Esophagus muscularis mucosa (tissue), 4 donors: ENCODE measurements at places on chromosomes 11 and 22. TPM values are rescaled to one million over a fixed set of nuclear protein-coding genes. Genes with fewer than 3 reads are reported as not detected.

Gene FAM89B
- 87.4 TPM for total RNA-seq

GRCh38 chr11:17639091-17639490, 80.3 kb upstream of the MYOD1 start:
- no peaks in the 10 kb centered on the region for H3K4me1 ChIP-seq
- H3K27me3 ChIP-seq = no peaks in the 10 kb centered on the region
- H3K27ac ChIP-seq = no peak overlapping the region
- H3K4me3 ChIP-seq = no peak overlapping the region
- H3K36me3 ChIP-seq = no peaks in the 10 kb centered on the region
- DNase-seq = peak; percentile 89

DNA sequence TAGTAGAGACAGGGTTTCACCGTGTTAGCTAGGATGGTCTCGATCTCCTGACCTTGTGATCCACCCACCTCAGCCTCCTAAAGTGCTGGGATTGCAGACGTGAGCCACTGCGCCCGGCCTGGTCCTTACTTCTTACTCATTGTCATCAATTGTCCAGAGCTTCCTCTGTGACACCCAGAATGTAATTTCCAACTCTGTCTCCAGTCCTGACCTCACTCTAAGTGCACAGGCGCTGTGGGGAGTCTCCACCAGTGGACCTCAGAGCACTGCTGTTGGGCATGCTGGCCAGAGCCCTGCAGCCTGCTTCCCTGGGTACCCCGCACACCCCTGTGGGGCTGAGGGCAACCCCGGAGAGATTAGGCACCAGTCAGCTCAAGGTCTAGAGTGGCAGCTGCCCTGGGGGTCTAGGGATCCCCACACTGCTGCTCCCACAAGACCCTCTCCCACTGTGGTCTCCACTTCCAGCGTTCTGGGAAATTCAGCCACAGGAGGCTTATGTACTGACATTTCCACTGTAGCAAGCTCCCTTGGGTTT, 1140.3 kb downstream of the TBC1D22A start:
- H3K27me3 ChIP-seq = peaks cover 13% of the 10 kb centered on the region
- H3K36me3 ChIP-seq = no peaks in the 10 kb centered on the region
- no peak overlapping the region for H3K27ac ChIP-seq
- DNase-seq = peak; percentile 74

Gene SYCE3
- total RNA-seq = not detected

Gene NUP98
- 91.4 TPM for total RNA-seq

DNA sequence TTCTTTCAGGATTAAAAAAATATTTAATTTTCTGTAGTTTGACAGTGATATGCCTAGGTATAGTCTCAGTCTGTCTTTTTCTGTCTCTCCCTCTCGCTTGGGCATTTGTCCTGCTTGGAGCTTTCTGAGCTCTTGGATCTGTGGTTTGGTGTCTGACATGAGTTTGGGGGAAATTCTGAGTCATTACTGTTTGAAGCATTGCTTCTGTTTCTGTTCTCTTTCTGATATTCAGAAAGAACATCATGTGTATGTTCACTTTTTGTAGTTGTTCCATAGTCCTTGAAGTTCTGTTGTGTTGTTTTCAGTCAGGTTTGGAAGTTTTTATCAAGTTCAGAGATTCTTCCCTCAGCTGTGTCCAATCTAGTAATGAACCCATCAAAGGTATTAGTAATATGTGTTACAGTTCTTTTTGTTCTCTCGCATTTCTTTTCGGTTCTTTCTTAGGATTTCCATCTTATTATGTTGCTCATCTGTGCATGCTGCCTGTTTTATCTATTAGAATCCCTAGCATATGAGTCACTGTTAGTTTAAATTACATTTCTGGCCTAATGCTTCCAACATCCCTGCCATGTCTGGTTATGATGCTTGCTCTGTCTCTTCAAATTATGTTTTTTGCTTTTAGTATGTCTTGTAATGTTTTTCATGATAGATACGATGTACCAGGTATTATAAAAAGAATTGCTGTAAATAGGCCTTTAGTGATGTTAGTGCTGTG, 48.4 kb downstream of the DDX10 start:
- no peak overlapping the region for H3K4me3 ChIP-seq
- DNase-seq = no peak
- no peaks in the 10 kb centered on the region for H3K4me1 ChIP-seq
- peaks cover 24% of the 10 kb centered on the region for H3K36me3 ChIP-seq

Gene APLNR
- 2.0 TPM for total RNA-seq

DNA sequence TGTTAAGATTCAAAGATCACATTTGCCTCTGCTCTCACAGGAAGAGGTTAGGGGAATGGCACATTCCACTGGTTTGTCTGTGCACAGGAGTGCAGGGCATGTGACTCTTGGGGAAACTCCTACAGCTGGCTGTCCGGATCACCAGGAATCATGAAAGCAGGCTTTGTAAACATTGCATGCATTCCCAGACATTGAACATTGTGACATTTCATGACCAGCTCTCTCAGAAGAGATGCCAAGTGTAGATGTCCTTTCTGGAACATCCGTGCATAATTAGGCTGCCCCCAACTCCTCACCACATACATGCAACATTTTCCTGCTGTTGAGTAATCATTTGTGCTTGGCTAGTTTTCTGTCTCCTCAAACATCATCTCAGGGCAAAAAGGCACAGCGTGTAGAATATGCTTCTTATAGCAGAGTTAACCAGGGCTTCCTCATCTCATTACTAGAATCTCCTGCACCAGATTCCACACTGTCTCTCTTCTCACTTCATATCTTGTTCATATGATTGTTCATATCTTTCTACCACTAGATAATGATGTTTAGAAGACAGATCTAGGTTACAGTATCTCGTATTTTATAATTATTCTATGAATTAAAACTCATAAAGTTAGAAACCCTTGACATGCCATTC, 694.7 kb downstream of the NTM start:
- no peak overlapping the region for H3K27ac ChIP-seq
- no peaks in the 10 kb centered on the region for H3K36me3 ChIP-seq
- H3K27me3 ChIP-seq = no peaks in the 10 kb centered on the region
- no peaks in the 10 kb centered on the region for H3K4me1 ChIP-seq
- DNase-seq = no peak

Gene MRPL11
- 46.1 TPM for total RNA-seq

DNA sequence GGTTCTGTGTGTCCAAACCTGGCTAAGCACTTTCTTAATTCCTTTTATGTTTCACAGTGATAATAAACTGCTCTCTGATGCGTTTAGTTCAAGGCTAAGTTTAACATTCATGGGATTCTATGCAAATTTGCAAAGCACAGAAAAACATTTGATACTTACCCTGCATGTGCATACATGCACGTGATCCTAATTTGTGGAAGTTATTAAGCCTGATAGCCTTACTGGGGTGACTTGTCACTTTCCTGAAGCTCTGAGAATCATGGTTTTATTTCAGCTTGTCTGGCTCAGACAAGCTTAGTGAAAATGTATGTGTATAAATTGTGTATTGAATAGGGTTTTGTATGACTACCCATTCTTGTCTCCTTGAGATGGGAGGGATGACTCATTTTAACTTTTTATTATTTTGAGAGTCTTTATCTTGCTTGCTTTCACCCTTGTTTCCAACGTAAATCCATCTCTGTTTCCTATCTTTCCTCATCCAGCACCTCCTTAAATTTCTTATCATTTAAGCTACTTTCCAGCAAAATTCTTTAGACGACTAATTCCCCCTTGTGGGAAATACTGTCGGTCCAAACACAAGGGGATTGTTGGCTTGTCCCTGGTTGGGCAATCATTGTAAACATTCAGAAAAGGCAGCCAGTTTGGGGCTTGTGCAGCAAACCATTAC, 167.1 kb downstream of the C11orf91 start:
- no peaks in the 10 kb centered on the region for H3K27me3 ChIP-seq
- H3K36me3 ChIP-seq = no peaks in the 10 kb centered on the region

Gene CARD18
- not detected for total RNA-seq

Gene OR52H1
- not detected for total RNA-seq

GRCh38 chr22:39661842-39662685, 91.5 kb downstream of the CACNA1I start:
- H3K36me3 ChIP-seq = no peaks in the 10 kb centered on the region
- H3K27me3 ChIP-seq = peaks cover 99% of the 10 kb centered on the region

Gene EMID1
- total RNA-seq = 0.83 TPM

DNA sequence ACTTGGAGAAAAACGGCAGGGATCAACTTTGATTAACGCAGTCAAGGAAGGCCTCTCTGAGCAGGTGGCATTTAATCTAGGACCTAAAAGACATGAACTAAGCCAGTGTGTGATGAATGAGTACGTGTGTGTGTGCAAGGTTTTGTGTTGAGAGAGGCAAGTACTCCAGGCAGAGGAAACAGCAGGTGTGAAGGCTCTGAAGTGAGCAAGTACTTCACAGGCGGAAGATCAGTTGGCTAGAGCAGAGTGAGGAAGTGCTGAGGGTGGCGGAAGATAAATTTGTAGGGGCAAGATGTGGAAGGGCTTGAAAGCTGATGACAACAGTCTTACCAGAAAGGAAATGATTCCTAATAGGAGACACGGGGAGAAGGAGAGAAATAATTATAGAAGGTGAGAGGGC, 6.8 kb downstream of the APIP start:
- H3K4me3 ChIP-seq = no peak overlapping the region
- H3K36me3 ChIP-seq = peaks cover 9% of the 10 kb centered on the region
- no peak for DNase-seq
- H3K27ac ChIP-seq = no peak overlapping the region

- H3K4me3 ChIP-seq = no peak overlapping the region
- no peak overlapping the region for H3K27ac ChIP-seq
- no peaks in the 10 kb centered on the region for H3K27me3 ChIP-seq
- no peak for DNase-seq
- no peaks in the 10 kb centered on the region for H3K4me1 ChIP-seq
These were observed 28.4 kb upstream of the PANX1 start for GRCh38 chr11:94100253-94100652.

GRCh38 chr11:118918128-118918685, 7.5 kb downstream of the BCL9L start:
- H3K4me3 ChIP-seq = peak overlapping the region; percentile 94
- H3K4me1 ChIP-seq = peaks cover 100% of the 10 kb centered on the region
- peak overlapping the region; percentile 95 for H3K27ac ChIP-seq
- peak; percentile 94 for DNase-seq

Gene FERMT3
- total RNA-seq = 16.5 TPM

- no peak overlapping the region for H3K4me3 ChIP-seq
- H3K36me3 ChIP-seq = no peaks in the 10 kb centered on the region
- no peak overlapping the region for H3K27ac ChIP-seq
- H3K4me1 ChIP-seq = no peaks in the 10 kb centered on the region
These were observed 21.8 kb upstream of the CSF2RB start for GRCh38 chr22:36891646-36892045.

Gene CNGA4
- not detected for total RNA-seq

- H3K27me3 ChIP-seq = no peaks in the 10 kb centered on the region
- H3K4me3 ChIP-seq = no peak overlapping the region
- no peak overlapping the region for H3K27ac ChIP-seq
- DNase-seq = no peak
These were observed 33.7 kb downstream of the SVIP start for GRCh38 chr11:22795914-22796313.

DNA sequence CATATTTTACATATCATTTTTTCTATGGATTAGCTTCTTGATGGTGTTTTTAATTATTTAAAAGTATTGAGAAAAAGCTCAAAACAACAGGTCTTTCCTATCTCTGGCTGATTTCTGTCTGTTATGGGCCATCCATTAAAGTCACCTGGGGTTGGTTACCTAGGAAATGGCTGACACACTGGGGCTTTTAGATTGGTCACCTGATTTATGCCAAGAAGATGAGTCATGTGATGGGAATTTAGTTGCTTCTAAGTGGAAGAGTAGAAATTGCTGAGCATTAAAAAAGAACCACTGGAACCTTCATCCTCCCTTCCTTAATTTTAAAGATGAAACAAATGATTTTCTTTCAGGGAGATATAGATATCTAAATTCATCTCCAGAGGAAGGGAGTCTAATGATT, 48.8 kb upstream of the LARGE1 start:
- no peaks in the 10 kb centered on the region for H3K27me3 ChIP-seq
- no peaks in the 10 kb centered on the region for H3K36me3 ChIP-seq
- no peak for DNase-seq
- H3K4me1 ChIP-seq = no peaks in the 10 kb centered on the region
- no peak overlapping the region for H3K4me3 ChIP-seq
- no peak overlapping the region for H3K27ac ChIP-seq

GRCh38 chr11:3939211-3939610, 83.7 kb downstream of the STIM1 start:
- peak overlapping the region; percentile 12 for H3K27ac ChIP-seq
- H3K4me3 ChIP-seq = no peak overlapping the region
- H3K36me3 ChIP-seq = no peaks in the 10 kb centered on the region
- peaks cover 84% of the 10 kb centered on the region for H3K4me1 ChIP-seq

Gene SLC37A2
- total RNA-seq = 12.9 TPM
